ENCODE measurements at places on chromosomes 6 and 20. TPM values are rescaled to one million over a fixed set of nuclear protein-coding genes. Genes with fewer than 3 reads are reported as not detected.
A peak's percentile ranks its signal among the peaks of the same experiment; 100 is the strongest.

Gene HAO1
- total RNA-seq: not detected

Gene FAM209B
- not detected for total RNA-seq

Gene DEFB128
- not detected for total RNA-seq

Gene TP53TG5
- total RNA-seq: not detected

Gene BMP6
- total RNA-seq: 0.80 TPM

Gene GTPBP2
- 55.5 TPM for total RNA-seq

Gene SALL4
- total RNA-seq: 0.86 TPM

Gene SLC22A1
- 2.8 TPM for total RNA-seq

Gene LAMP5
- not detected for total RNA-seq

- no peak for DNase-seq
These were observed 968.5 kb upstream of the GJE1 start for GRCh38 chr6:141164042-141164743.

DNA sequence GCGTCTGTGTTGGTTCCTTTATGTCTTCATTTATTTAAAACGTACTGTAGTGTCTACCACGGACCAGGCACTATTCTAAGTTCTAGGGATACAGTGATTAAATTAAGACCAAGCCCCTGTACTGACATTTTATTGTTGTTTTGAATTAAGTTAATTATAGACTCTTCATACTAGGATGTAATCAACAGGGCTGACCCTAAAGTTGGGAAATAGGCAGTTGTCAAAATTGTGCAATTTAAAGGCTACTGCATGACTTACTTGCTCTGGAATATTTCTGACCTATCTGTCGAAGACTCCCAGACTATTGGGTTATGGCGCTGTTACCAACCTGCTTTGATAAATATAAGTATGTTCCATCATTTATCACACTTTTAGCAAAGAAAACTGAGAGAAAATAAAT is 6.7 kb downstream of the MYO6 start:
- DNase-seq: no peak

- no peak for DNase-seq
These were observed 21.4 kb downstream of the ARFGEF3 start for GRCh38 chr6:138182939-138183789.

- no peak for DNase-seq
These were observed 144.5 kb upstream of the RALGAPA2 start for GRCh38 chr20:20856956-20857355.

- DNase-seq: peak; percentile 47
These were observed 984 bp downstream of the TNFRSF21 start for GRCh38 chr6:47308552-47309290.

GRCh38 chr6:7513529-7513928 is 27.9 kb upstream of the DSP start:
- DNase-seq: no peak

DNA sequence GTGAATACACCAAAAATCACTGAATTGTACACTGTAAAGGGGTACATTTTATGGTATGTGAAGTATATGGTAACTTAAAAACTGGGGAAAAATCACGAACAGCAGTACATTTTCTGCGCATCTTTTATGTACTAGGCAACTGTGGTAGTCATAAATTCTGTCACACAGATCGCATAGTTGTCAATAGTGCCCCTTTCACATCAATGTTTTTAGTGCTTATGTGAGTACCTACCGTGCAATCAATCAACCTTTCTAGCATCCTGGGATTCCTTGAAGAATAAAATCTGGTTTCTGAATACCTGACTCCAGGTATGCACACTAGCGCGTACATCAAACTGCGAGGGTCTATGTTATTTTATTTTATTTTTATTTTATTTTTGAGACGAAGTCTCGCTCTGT is 637 bp upstream of the RPF2 start:
- DNase-seq: no peak

GRCh38 chr6:1611322-1611571 is 1.5 kb downstream of the FOXC1 start:
- DNase-seq: peak; percentile 77

DNA sequence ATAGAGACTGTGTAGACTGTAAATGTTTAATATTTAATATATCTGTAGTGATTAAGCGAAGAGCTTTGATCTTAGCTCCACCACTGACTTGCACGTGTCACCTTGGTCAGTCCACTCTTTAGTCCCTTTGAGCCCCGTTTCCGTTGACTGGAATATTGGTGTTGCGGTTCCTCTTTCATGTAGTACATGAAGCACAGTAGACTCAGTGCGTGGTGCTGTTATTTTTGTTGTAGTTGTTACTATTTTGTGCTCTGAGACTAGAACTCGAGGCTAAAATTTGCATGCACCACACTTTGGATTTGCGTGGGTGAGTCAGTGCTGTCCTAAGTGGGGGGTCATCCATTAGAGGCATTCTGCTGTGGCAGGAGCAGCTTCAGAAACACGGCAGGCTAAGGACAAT is 291.4 kb downstream of the QKI start:
- DNase-seq: no peak

GRCh38 chr20:54114109-54114508 is 43.7 kb upstream of the BCAS1 start:
- no peak for DNase-seq

GRCh38 chr20:53365539-53366075 is 228.0 kb downstream of the ZNF217 start:
- no peak for DNase-seq

- peak; percentile 93 for DNase-seq
These were observed 17.8 kb upstream of the ZNF217 start for GRCh38 chr20:53611449-53611894.

GRCh38 chr6:56713254-56713672 is 70.6 kb upstream of the DST start:
- DNase-seq: peak; percentile 90

GRCh38 chr6:142810952-142811514 is 133.9 kb downstream of the HIVEP2 start:
- DNase-seq: no peak

DNA sequence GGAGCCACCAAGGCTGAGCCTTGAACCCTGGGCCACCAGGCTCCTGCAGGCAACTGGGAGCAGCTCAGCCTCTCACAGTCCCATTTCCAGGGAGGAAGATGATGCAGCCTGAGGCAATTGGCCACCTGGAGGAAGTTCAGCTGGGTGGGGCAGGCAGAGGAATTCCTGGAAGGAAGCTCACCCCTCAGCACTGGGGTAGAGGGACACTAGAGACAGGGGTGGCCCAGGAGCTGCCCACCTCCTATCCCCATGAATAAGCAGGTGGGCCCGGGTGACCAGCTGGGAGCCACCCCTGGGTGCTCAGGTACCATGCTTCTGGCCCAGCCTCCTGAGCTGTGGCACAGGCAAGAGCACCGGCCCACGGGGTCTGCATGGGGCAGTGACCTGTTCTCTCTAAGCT is 3.6 kb upstream of the HSPA12B start:
- no peak for DNase-seq

DNA sequence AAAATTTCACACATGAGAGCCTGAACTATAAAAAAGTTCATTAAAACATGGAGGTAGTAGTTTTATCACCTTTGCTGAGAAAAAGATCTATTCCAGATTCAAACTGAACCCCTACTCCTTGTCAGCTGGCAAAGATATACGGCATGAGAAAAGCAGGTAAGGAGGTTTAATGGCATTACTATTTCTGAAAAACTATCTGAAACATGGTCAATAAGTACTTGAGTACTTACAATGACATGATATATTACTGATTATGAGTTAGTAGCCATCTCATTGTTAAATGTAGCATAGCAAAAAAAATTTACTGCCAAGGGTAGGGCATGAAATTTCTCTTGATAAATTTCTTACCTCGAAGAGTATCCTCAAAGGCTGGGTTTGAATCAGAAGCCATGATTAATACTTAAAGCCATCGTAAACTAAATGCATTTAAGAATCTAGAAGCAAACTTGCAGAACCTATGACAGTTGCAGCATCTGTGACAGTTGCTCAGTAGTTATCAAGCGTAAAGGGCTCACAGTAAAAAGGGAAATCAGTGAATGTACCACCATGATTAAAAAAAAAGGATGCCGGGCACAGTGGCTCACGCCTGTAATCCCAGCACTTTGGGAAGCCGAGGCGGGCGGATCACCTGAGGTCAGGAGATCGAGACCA is 8.7 kb downstream of the SLC17A5 start:
- DNase-seq: no peak

- no peak for DNase-seq
These were observed 470.7 kb downstream of the HTR1B start for GRCh38 chr6:76992553-76992952.

GRCh38 chr20:50341880-50342637 is 151.4 kb downstream of the CEBPB start:
- no peak for DNase-seq

- no peak for DNase-seq
These were observed 36.1 kb upstream of the FAM210B start for GRCh38 chr20:56322681-56323080.

- DNase-seq: no peak
These were observed 953.3 kb upstream of the SLC35B3 start for GRCh38 chr6:9388596-9388995.

- DNase-seq: peak; percentile 13
These were observed 1164.5 kb upstream of the CITED2 start for GRCh38 chr6:140538926-140539325.

DNA sequence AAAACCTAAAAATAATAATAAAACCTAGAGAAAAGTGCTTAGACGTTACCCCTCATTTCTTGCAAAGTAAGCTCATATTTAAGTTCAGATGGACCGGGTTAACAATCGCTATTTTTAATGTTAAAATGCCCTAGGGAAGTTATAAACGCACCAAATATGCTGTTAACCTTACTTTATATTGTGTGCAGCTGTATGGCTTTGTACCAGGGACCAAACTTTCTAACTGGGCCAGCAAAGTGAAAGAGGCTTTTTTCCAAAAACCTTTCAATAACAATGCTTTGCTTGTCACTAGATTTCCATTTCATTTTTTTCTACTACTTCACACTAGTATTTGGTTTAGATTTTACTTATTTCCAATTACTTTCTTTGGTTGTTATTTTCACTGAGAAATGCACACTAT is 248.5 kb downstream of the FOXC1 start:
- no peak for DNase-seq

- no peak for DNase-seq
These were observed 237.6 kb downstream of the SMOC2 start for GRCh38 chr6:168678588-168678987.

DNA sequence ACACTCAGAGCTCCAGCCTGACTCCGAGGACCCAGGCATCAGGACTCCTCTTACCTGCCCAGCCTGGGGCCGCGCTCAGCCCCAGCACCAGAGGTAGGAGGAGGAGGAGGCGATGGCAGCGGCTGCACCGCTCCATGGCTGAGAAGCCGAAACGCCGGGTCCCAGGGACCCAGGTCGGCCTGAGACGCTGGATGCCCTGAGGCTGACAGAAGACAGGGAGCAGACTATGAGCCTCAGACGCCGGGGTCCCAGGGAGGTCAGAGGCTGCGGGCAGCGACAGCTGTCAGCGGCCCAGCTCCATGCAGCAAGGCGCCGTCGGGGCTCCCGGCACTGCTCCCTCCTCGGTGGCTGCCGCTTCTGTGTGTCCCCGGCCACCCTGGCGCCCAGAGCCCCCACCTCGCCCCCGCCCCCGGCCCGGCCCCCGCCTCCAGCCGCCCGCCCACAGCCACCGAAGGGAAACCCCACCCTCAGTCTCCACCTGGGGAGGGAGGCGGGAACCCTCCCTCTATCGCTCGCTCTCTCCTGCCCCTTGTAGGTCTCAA is at the start of gene COL11A2:
COL11A2 (minus strand) TSS at position 363 of the 542 bp plus-strand sequence; CDS start at position 136, 227 bp downstream.
- no peak for DNase-seq

- no peak for DNase-seq
These were observed 506.8 kb upstream of the CITED2 start for GRCh38 chr6:139881236-139881635.

DNA sequence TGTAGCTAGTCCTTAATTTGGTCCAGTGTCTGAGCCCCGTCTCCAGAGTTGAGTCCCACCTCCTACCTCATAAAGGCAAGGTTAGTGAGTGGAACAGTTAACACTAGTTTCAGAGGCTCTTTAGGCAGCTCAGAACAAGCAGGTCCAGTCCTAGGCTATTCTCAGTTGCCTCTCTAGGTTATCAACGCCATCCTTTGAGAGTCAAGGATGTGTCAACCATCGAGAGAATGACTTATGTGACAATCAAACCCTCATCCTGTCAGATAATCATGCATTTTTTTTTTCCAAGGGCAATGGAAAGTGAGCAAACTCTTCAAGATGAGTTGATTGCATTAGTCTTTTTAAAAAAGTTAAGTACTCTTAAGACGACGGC is 64.0 kb upstream of the TXNDC5 start:
- DNase-seq: no peak

DNA sequence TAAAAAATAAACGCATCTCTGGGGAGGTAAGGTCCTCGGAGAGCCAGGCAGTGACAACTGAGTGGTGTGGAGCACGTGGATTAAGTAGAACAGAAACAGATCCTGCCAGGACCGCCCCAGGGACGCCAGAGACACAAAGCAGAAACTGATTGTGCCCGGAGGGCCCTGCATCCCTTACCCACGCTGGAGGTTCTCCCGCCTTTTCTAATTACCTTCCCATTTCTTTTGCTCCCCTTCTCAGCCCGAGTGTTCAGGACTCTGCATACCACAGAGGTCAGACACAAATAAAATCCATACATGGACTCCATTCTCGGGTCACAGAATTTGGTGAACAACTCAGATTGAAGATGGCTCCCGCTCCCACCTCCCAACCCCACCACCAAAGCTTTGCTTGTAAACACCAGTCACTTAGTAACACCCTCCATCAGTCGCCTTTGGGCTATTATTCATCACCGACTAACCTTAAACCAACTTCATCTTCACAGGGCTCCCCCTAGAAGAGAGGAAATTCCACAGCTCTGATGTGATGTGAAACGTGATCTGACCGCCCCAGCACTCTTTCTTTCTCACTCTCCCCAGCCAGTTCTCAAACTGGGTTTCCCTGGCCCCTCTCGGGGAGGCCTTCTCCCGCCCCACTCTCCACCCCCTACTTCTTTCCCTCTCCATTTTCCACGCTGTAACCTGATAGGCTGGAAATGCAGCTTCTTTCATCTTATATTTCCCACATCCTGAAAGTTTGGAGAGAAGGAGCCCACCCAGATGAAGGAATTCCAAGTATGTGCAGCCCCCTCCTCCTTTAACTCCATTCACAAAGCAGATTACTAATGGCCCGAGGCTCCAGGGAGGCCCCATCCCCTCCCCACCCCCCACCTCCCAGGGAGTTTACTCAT is 32.5 kb upstream of the PIM1 start:
- peak; percentile 99 for DNase-seq

DNA sequence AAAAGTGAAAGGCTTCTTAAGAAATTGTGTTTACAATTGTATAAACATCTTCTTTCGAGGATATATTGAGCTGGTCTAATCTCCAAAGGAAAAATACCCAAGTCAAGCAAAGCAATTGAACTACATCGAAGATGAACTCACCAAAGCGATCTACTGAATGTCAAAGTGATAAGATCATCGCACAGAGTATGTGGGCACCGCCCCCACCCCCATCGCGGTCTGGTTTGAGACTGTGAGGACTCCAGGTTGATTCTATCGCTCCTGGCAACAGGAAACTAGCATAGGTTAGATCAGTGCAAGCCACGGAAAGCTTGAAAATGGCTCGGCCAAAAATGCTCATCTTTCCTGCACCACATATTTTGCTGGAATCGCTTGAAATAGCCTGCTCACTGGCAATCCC is 133.2 kb upstream of the RPS6KA2 start:
- DNase-seq: no peak
